Stimulated activated naive CD8-positive, alpha-beta T cell treated with anti-CD3 and anti-CD28 coated beads, Interleukin-15, amount 100 ng/mL, for 72 hours (primary cell): ENCODE measurements at places on chromosomes 4 and X.

GRCh38 chr4:108559068-108559793, 61.1 kb upstream of the RPL34 start:
- DNase-seq: no peak

DNA sequence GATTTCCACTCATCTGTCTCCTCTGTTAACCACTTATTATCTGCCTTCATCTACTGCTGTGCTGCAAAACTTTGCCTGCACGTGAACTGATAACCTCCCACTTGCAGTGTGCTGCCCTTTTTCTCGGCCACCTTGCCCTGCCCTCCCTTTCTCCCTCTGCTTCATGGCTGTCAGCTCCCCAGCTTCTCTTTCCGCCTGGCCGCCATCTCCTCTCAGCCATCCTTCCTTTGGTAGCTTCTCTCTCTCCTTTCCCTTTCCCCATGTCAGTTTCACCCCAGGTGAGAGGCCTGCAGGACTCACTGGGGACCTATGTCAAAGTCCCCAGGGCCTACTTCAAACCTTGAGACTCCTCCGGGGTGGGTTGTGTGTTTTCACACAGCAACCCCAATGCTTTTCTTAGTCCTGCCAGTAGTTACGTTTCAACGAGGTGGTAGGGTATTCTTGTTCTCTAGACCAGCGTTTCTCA, 6.6 kb downstream of the MSL3 start:
- peak; percentile 42 for DNase-seq

DNA sequence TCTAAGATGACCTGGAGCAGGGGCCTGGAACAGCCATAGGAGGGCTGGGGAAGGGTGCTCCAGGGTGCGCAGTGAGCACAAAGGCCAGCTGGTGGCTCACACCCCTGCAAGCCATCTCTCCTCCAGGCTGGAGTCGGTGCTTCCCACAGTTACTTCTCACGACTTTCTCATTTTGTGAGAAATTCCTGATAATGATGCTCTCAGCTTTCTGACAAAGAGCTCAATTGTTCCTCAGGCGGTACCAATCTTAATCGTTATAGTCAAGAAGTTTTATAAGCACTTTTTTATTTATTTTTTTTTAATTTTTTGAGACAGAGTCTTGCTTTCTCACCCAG, 11.7 kb upstream of the WFS1 start:
- no peak for DNase-seq

GRCh38 chr4:6607368-6608055, 32.5 kb downstream of the MAN2B2 start:
- DNase-seq: no peak

DNA sequence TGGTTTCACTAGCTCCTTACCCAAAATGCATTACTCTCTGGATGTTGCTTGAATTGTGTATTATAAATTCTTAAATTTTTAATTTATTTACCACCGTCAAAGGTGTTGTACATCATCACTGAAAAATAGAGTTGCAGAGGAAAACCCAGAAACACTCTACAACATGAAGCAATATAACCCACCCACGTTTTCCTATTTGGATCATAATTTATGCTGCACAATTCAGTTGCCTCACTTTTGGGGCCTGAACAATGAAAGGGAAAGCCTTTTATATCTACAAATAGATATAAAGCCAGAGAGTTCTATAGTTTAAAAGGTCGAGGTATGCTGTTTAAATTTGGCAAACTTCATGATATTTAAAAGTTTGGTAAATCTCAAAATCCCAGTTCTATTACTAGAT, 115.4 kb downstream of the MGST2 start:
- no peak for DNase-seq

GRCh38 chr4:146932116-146932515, 13.5 kb downstream of the TTC29 start:
- DNase-seq: no peak

GRCh38 chrX:153819384-153820040, 10.8 kb downstream of the PDZD4 start:
- DNase-seq: no peak

GRCh38 chr4:5166377-5166776, 115.1 kb downstream of the STK32B start:
- DNase-seq: no peak

DNA sequence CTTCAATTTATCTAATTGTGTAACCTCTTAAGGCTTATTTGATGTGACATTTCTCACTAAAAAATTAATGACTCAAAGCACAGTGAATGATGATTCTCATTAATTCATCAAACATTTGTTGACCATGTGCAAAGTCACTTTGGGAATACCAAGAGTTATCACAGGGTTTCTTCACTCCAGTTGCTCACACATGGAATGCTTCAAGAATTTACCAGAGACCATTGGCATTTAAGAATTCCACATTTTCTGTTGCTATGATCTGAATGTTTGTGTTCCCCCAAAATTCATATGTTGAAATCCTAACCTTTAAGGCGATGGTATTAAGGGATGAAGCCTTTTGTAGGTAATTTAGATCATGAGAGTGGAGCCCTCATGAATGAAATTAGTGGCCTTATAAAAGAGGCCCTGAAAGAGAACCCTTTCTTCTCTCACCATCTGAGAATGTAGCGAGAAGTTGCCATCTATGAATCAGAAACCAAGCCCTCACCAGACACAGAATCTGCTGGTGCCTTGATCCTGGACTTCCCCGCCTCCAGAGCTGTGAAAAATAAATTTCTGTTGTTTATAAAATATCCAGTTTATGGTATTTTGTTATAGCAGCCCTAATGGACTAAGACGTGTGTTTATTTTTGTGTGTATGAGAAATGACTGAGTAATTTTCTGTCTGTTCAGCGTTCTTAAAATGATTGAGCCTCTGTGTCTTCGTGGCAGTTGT, 16.4 kb upstream of the SRPX start:
- no peak for DNase-seq

DNA sequence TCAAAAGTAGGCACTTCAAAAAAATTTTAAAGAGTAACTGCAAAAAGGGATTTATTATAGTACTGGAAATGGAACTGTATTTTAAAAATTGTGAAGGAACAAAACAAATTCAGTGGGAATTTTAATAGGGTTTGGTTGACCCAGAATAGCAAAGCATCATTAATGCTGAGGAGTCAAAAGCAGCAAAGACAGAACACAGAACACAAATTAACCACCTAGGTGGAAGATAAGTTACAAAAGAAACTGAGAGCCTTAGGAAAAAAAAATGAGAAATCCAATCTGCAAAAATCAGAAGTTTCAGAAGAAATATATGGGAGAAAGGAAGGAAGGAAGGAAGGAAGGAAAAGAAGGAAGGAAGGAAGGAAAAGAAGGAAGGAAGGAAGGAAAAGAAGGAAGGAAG, 49.2 kb upstream of the NAF1 start:
- DNase-seq: no peak

DNA sequence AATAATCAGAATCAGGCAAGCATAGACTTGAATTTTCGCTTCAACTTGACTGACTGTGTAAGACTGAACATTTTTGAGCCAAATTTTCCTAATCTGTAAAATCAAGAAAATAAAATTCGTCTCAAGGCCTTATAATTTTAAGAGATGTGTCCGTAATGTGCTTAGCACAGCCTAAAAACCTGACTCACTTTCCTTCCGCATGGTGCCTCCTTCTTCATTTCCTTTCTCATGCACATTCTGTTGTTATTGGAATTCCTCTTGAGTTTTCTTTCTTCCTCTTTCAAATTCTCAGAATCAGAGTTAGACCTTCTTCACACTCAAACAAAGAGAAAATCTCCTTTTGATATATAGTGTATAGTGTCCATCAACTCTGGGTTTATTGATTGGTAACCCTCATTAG, 208.9 kb upstream of the SLIT2 start:
- DNase-seq: no peak

DNA sequence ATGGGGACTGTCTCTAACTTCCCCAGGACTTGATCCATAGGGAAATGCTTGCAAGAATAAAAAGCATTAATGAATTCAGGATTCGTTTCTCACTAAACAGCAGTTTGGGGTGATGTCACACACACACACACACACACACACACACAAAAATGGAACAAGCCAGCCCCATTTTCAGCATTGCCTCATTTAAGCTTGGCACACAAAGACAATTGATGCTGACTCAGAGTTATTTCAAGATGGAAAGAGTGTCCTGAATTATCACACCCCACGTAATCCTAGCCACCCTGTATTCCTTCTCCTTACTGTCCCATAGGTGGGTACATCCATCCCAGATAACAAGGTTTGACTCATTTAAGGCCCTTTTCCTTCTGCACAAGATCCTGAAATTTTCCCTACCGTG, 345.1 kb upstream of the HS3ST1 start:
- no peak for DNase-seq

- DNase-seq: no peak
Measured at GRCh38 chrX:70445951-70446350, 1.3 kb downstream of the DLG3 start.

DNA sequence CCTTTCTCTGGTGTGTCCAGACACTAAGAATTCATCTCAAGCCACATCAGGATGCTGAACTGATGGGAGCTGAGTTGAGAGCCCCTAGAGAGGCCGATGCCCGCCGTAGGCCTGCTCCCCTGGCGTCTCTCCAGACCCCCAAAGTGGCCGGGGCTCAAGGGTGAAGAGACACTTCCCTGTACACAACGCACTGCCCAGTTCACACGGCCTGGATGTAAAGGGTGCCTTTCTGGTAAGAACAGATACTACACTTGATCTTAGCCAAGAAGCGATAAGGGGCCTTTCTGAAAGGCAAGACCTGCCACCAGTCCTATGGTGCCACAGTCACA, 5.1 kb upstream of the TREX2 start:
- no peak for DNase-seq

DNA sequence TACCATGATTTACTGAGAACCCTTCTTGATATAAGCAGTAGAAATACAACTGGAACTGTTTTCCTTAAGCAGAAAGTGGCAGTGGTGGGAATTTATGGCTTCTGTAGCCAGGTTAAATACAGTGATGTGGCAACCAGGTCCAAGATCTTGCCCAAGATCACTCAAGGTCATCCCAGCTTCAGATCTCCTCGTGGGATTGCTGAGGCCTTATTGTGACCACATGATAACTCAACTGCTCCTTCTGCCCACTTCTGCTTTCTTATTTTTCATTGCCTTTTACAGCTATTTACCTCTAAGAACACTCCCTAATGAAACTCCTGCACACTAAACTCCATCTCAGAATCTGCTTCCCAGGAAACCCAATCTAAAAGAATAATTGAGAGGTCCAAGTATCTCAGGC, 12.4 kb upstream of the CYBB start:
- DNase-seq: no peak

DNA sequence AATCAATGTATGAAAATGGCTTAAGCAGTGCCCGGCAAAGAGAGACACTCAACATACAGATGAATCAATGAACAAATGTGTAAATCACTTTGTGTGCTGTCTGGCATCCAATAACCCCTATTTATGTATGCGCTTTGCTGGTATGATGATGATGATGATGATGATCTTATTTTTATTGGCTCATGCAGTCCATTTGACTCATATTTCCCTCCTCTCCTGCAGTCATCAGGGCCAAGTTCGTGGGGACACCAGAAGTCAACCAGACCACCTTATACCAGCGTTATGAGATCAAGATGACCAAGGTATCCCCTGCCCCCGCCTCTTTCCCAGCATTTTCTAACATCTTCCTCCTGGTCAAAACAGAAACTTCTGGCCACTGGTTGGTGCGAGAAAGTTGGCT, 2.5 kb downstream of the TIMP1 start:
- no peak for DNase-seq

DNA sequence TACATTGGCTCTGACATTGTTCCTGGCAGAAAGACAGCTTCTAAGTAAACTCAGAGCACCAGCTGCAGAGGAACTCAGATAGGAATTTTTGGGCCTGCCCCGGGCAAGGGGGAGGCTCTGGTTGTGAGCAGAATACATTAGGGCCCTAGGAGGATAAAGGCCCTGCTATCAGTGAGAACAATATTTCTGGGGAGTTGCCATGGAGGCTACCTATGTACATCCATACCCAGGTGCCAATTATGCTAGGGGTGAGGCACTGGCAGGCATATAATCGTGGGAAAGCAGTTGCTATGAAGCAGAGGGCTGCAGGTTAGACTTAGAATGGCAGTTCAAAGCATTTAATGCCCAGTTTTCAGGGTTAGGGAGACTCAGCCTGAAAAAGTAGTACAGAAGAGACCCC, 273.5 kb upstream of the EDA2R start:
- DNase-seq: no peak

- DNase-seq: no peak
Measured at GRCh38 chr4:179625406-179625805, 2183.2 kb upstream of the AGA start.

DNA sequence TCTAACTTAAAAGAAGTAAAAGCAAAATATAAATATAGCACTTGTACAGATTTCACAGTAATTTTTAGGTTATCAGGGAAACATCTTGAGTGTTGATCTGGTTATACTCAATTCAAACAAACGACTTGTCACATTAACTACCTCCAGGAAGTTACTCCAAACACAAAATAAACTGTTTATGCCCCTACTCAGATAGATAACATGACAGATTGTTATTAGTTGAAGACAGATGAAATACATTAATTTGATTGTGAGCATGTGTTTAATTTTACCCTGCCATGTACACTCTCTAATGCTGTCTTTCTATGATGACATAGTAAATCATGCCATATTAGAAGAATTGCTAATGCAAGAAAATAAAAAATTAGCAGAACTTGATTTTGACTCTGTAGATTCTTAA, 88.0 kb downstream of the RAB28 start:
- DNase-seq: no peak

DNA sequence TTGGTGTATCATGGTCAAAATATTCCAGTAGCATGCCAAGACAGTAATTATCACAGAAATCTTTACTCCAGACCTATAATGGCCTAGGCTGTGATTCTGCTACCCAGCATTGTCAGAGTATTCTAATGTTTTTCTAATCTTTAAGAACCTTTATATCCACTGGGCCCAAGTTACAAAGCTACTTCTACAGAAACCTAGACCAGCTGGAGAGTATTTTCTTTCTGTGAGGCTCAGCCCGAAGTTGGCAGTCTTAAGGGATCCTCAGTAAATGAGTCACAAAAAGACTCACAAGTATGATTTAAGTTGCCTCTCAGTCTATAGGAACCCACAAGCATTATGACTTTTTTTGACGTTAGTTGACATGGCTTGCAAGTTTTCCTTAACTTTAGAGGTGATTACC, 638.5 kb upstream of the FAM241A start:
- DNase-seq: no peak

GRCh38 chr4:61199873-61200186, 296 bp upstream of the ADGRL3 start:
- DNase-seq: no peak

GRCh38 chr4:181728305-181728966, 514.8 kb upstream of the TENM3 start:
- DNase-seq: no peak

- no peak for DNase-seq
Measured at GRCh38 chrX:10327651-10328050, 170.9 kb downstream of the CLCN4 start.

- no peak for DNase-seq
Measured at GRCh38 chrX:46716796-46717195, 42.1 kb downstream of the SLC9A7 start.
